SJSA1 (cell line): ENCODE measurements at places on chromosomes 1 and 21. TPM values are rescaled to one million over a fixed set of nuclear protein-coding genes. Genes with fewer than 3 reads are reported as not detected.

GRCh38 chr1:169495046-169495775 is 9.5 kb upstream of the SLC19A2 start:
- no peak for DNase-seq

GRCh38 chr1:169368406-169368769 is 393 bp downstream of the BLZF1 start:
- DNase-seq: no peak

- DNase-seq: no peak
These were observed 10.8 kb upstream of the CHI3L2 start for GRCh38 chr1:111216751-111217150.

GRCh38 chr1:68313735-68314134 is 81.4 kb upstream of the WLS start:
- no peak for DNase-seq

The LCE1C gene
- not detected in 2 replicates for total RNA-seq

The EEIG2 gene
- 25.8 and 32.3 TPM in 2 replicates for total RNA-seq

GRCh38 chr1:94738371-94738770 is 81.8 kb upstream of the SLC44A3 start:
- DNase-seq: peak; percentile 62

DNA sequence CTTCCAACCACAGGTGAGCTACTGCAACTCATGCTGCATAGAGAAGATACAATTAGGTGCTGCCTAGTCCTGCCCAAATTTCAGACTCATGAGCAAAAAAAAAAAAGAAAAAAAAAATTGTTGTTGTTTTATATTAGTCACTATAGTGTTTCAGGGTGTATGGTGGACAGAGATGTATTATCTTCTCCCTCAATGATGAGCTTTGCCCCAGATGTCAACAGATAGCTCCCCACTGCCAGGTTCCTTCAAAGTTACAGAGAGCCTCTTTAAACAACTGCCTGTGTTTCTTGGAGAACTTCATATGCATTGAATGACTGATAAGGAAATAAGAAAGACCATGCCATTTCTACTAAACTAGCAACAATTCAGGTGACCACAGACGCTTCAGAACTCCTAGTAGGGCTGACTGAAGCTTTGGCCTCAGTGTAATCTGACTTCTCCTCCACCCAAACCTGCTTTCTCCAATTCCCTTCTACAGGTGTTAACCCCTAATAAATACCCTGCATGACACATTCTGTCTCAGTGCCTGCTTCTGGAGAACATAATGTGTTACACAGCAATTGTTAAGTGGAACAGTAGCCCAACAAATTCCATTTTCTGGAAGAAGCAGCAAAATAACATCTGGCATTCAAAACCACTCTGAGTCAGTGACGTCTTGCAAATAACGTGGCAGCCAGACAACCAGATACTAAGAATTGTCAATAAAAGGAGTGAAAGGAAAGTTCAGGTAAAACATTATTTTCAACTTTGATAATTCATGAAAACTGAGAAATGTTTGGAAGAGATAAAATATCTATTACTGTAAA is 147.7 kb downstream of the CDC42BPA start:
- no peak for DNase-seq

DNA sequence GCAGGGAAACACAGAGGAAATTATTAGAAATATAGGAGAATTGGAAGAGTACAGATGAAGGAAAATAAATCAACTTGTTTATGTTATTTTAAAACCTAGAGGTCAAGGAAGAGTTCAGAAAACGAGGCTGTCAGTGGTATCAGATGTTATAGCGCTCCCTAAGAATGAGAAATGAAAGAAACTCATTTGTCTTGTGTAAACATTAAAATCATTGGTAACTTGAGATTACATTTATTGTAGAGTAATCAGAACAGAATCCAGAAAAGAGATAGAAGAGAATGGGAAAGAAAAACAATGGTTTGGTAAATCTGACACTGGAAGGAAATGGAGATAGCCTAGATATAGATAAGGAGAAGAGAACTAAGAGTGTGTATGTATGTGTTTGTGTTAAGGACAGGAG is 106.4 kb downstream of the ATF6 start:
- no peak for DNase-seq

- no peak for DNase-seq
These were observed 50.4 kb downstream of the MDM4 start for GRCh38 chr1:204566583-204566955.

DNA sequence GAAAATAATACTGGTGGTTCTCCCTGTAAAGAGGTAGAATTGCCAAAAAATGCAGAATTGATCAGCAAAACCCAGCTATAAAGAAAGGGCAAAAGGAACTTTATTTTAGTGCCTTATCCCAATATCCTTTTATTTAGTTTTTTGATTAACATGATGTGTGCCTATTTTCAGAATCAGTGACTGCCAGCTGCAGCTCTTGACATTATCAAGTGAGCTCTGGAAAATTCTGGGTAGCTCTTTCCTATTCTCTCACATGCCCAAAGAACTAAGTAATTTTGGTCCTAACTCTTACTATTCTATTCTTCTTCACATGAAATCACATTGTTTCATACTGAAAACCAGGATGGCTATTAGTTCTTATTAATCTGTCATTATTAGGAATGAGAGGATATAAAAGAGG is 22.1 kb downstream of the WNT2B start:
- DNase-seq: no peak

The LIN28A gene
- not detected in 2 replicates for total RNA-seq

DNA sequence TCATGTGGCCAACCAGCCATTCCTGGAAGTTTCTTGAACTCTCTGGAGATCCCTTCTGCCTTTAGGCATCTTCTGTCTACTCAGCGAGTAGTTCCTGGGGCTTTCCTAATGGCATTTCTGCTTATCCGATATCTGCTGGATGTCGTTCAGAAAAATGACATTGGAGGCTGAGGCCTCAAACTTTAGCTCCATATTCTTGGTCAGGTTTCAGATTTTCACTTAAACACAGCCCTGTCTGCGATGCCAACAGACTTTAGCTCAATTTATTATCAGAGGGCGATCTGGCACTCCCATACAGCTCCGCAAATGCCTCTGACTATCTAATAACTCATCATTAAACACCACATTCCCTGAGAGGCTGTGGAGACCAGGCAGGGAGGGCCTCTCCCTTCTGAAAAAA is 46.3 kb upstream of the ETS2 start:
- no peak for DNase-seq

DNA sequence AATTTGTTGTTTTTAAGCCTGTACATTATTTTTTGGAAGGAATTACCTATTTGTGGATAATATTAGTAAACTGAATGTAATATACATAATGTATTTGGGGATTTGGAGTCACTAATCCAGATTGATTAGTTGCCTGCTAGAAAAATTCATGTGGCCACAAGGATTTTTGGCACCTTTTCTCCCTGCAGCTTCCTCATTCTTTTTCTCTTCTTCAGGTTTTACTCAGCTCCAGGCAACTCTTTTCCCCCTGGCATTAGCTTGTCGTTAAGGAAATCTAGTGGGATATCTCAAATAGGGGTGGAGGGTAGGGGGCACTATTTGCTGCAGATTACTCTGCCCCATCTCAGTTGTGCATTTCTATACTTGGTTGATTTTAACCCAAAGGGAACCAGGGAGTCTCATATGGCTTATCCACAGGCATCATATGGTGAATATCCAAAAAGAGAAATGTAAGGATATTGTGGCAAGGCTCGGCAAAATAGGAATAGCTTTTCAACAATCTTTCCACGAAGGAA is 203.1 kb downstream of the NFIA start:
- no peak for DNase-seq

DNA sequence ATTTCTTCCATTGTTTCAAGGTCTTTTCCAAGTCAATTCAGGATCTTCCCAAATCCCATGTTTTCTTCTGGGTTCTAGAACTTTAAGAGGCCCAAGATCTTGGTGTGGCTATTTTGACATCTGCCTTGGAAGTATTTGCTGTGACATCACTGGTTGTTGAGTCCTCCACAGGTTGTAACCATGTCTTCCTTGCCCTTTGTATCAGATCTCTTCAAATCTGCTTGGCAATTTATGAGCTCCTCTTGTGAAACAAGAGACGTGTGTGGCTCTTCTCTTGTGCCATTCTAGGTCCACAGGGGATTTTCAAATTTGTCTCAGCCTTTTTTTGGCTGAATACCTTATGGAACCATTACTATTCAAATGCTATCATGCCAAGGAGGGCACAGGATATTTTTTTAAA is 60.3 kb upstream of the KCNK2 start:
- no peak for DNase-seq

The BEND5 gene
- not detected in 2 replicates for total RNA-seq
